Right cardiac atrium (tissue), 5 donors: ENCODE measurements at places on chromosomes 7 and 10. TPM values are rescaled to one million over a fixed set of nuclear protein-coding genes. Genes with fewer than 3 reads are reported as not detected.
A peak's percentile ranks its signal among the peaks of the same experiment; 100 is the strongest.

MTG1 gene
- 25.3 TPM for polyA plus RNA-seq

RET gene
- polyA plus RNA-seq = 0.59 TPM

SLC29A3 gene
- 1.4 TPM for polyA plus RNA-seq

MRC1 gene
- 4.4 TPM for polyA plus RNA-seq

SEC31B gene
- 7.7 TPM for polyA plus RNA-seq

HOXA10 gene
- polyA plus RNA-seq = not detected

C10orf67 gene
- polyA plus RNA-seq = 0.27 TPM

TLX1 gene
- polyA plus RNA-seq = 0.52 TPM

NEUROG3 gene
- polyA plus RNA-seq = not detected

TDRD1 gene
- 0.11 TPM for polyA plus RNA-seq

CHCHD1 gene
- polyA plus RNA-seq = 76.8 TPM

RBP4 gene
- 43.4 TPM for polyA plus RNA-seq

MNX1 gene
- not detected for polyA plus RNA-seq

ARHGEF5 gene
- 1.9 TPM for polyA plus RNA-seq

GRCh38 chr10:133166828-133167692, 7.0 kb downstream of the KNDC1 start:
- DNase-seq = no peak

GRCh38 chr10:33612551-33612950, 278.1 kb upstream of the NRP1 start:
- no peak for DNase-seq

- no peak for DNase-seq
Observed at GRCh38 chr7:14843755-14844154, 58.8 kb downstream of the DGKB start.

GRCh38 chr7:116159711-116160110, 50.6 kb upstream of the TES start:
- no peak for DNase-seq

DNA sequence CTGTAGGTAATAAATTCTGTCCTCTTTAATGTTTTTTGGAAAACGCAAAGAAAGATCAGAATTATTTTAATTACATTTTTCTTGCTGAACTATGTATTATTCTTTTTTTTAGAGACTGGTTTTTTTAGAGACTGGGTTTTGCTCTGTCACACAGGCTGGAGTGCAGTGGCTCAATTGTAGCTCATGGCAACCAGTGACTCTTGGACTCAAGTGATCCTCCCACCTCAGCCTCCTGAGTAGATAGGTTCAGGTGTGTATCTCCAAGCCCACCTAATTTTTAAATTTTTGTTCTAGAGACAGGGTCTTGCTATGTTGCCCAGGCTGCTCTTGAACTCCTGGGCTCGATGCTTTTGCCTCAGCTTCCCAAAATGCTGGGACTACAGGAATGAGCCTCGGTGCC, 5.3 kb upstream of the DENND10 start:
- no peak for DNase-seq

DNA sequence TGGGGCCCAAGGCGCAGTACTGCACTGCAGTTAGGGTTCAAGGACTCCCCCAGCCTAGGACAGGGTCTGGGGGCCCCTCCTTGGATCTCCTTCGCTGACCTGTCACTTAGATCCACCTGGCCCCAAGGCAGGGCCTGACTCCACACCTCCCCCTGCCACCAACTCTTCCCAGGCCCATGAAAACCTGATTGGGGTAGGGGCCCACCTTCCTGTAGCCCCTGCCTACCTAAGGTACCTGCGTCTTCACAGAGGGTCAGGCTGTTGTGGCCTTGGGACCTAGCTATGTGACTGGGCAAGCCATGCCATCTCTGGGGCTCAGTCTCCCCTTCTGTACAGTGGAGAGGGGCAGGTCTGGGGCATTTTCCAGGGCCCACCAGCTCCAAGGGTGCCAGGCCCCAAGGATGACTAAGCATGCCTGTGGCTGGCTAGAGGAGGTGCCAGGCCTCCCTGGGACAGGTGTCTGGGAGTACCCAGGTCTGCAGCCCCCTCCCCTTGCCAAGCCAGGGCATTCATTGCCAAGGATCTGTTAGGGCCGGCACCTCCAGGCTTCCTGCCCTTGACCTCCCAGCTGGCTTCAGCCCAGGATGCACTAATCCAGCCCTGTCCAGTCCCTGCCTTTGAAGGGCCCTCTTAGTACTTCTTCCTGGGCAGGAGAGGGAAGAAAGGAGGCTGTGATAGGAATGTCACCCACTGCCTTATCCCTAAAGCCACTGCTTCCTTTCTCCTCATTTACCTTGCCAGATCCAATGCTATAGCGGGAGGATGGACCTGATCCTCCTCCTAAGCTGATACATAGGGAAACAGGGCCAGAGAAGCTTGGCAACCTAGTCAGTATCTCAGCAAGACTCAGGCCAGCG, 1.3 kb downstream of the LIMK1 start:
- DNase-seq = no peak

- DNase-seq = no peak
Observed at GRCh38 chr7:146709451-146710027, 592.9 kb downstream of the CNTNAP2 start.

DNA sequence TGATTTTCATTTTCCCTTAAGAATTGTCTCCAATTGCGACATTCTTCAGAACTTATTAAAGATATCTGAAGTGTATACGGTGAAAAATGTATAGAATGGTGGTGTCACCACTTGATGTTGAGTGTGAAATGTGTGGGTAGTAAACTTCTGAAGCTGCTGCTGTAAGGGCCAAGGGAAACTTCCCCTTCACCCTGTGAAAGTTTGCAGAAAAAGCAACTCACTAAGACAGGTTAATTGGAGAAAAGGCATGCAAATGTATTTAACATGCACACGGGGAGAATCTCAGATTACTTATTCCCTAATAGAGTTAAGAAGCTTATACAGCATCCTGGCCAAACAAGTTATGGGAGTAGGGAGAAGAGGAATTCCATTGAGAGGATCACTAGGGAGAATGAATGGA, 173.0 kb downstream of the NSUN6 start:
- no peak for DNase-seq

GRCh38 chr7:23065974-23066373, 39.6 kb upstream of the KLHL7 start:
- DNase-seq = no peak

DNA sequence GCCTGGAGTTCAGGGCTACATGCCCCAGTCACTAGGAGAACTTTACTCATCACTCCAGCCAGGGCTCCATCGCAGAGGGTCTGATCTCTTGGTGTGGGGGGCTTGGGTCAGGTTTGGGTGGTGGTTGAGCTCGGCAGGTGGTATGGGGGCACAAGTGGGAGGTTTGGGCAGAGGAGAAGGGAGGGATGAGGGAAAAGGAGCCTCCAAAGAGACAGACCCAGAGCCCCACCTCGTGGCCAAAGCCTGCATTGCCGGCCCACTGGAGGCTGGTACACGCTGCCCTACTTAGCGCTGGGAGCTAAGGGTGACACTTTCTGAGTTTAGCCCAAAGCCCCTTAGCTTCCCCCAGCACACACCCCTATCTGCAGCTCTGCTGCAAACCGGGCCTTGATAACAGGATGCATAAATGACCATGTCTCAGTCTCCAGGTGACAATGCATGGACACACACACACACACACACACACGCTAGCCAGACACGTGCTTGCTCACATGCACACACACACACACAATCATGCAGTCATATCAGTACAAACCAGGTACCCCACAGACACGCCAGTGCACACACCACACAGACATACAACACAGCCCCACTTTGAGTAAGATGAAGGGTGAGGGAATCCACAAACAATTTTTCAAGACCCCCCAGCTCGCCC, 14.7 kb downstream of the LZTS2 start:
- DNase-seq = peak; percentile 94

DNA sequence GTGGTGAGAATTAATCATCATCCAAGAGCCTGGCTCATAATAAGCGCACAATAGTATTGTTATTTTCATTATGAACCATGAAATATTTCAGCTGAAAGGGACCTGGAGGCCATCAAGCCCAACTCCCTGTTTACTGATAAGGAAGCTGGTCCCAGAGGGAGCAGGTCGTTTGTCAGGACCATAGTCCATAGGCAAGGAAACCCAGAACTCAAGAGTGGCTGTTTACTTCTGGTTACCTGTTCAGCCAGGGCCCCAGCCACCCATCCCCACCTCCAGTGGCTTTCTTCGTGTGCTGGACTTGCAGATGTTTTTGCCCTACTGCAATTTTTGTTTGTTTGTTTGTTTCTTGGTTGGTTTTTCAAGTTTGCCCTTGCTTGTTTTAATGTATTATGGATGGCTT, 152.0 kb downstream of the TPST1 start:
- DNase-seq = no peak

DNA sequence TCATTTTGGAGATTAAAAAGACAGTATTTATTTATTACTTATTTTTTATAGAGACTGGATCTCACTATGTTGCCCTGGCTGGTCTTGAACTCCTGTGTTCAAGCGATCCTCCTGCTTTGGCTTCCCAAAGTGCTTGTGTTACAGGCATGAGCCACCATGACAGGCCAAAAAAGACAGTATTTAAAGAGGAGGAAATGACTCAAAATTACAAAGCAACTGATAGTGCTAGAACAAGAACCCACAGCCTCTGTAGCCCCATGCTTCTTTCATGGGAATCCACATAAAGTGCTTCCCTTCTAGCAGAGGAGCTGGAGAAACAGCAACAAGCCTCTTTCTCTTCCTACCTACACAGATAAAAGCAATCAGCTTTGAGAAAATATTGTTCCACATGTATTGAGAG, 230.7 kb upstream of the PODXL start:
- DNase-seq = no peak

GRCh38 chr10:25651534-25651933, 282.5 kb upstream of the MYO3A start:
- no peak for DNase-seq

GRCh38 chr7:2017481-2017891, 215.3 kb downstream of the MAD1L1 start:
- DNase-seq = peak; percentile 28

GRCh38 chr10:104020020-104020419, 53.1 kb downstream of the SLK start:
- DNase-seq = no peak

- DNase-seq = peak; percentile 96
Observed at GRCh38 chr10:21278491-21279216, 246.8 kb downstream of the SKIDA1 start.

DNA sequence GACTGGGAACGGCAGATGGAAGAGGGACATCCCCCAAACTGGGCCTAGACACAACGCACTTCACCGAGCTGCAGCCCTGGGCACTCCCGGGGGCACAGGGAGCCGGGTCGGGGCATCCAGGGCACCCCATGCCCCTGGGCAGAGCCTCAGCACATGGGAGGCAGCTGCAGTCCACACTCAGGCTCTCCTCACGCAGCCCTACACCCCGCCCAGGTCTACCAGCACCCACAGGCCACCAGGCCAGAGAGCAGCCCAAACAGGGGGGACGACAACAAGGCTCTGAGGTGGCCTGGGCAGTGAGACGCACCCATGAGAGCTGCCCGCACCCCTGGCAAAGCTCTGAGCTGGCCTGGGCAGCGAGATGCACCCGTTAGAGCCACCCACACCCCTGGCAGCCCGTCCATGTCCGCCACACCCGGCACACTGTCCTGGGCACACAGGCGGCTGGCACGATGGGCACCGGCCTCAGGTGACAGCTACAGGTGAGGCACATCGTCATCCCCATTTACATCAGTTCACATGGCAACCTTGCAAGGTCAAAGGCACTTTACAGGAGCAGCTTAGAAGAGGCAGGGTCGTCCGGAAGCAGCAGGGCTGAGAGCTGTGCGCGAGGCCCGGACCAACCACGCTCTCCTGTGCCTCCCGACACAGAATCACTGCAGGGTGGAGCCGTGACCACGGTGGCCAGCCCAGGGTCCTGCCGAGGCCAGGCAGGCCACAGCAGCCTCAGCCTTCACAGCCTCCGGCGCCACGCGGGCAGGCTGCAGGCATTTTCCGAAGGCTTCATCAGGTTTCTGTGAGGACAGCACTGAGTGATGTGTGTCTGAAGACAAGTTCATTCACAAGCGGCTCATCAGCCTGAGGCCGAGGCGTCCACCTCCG, 228.6 kb downstream of the MAD1L1 start:
- peak; percentile 7 for DNase-seq

DNA sequence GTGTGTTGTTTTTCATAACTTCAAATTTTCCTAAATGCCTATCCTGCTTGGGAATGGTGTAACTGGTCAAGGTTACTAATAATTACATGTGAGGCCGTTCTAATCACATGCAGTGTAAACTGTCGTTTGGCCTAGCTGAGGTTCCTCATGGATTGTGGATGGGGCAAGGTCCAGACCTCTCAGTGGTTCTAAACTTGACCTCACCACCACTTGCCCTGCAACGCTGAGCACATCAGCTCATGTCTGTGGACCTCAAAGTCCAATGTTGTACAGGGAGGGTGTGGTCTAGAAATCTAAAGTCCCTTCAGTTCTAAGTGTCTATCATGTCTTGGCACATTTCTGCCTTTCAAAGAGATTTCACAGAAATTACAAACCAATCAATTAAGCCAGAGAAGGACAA, 15.6 kb downstream of the RBP3 start:
- DNase-seq = no peak

DNA sequence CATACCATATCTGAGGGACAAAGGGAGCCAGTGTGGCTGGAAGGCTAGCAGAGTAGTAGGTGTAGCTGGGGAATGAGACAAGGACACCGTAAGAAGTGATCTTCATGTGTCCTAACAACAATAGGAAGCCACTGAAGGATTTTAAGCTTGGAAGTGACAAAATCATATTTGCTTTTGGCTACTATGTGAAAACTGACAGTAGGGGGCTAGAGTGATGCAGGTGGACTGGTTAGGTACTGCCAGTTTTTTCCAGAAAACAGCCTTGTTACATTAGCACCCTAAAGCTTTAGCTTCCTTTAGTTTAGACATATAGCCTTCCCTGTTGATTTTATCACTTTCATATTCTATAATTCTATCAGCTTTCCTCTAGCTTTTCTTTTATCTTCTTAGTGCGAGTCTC, 637.1 kb downstream of the ANKRD7 start:
- DNase-seq = no peak

GRCh38 chr7:130887957-130888371, 154.0 kb upstream of the KLF14 start:
- peak; percentile 50 for DNase-seq

- DNase-seq = peak; percentile 22
Observed at GRCh38 chr7:101519324-101520023, 109.6 kb downstream of the MYL10 start.

GRCh38 chr7:28410628-28411531, 1.4 kb upstream of the CREB5 start:
- peak; percentile 54 for DNase-seq

- no peak for DNase-seq
Observed at GRCh38 chr10:16777473-16778370, 39.5 kb downstream of the RSU1 start.

- no peak for DNase-seq
Observed at GRCh38 chr7:91957232-91957631, 16.6 kb downstream of the AKAP9 start.

DNA sequence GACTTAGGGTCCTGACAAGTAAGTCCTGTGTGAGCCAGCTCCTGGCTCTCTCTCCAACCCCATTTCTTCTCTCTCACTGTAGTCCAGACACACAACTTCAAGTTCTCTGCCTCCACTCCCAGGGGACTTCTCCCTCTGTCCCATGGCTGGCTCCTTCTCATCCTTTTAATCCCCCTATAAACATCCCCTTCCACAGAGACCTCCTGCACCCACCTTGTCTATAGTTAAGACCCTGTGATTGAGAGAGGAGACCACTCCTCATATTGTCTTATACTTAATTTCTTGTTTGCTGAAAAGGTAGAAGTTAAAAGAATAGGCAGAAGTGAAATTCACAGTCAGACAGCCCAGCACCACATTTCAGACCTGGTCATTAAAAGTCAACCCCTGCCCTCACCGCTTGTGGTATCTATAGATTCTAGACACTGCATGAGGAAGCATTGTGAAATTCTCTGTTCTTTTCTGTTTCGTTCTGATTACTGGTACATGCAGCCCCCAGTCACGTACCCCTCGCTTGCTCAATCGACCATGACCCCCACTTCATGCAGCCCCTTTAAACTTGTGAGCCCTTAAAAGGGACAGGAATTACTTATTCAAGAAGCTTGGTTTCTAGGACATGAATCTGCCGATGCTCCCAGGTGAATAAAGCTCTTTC, 125.6 kb upstream of the FRMD4A start:
- no peak for DNase-seq
